ENCODE measurements at places on chromosomes 16 and 17.

- no peak for DNase-seq
Measured at GRCh38 chr16:75660321-75660720, 12.7 kb downstream of the TERF2IP start.

- DNase-seq = no peak
Measured at GRCh38 chr17:58328195-58329034, at the start of gene TSPOAP1. Gene TSPOAP1, minus strand, starts transcription at chr17:58328795. Its CDS starts 875 bp downstream, at chr17:58327920.

- no peak for DNase-seq
Measured at GRCh38 chr17:50152736-50153135, 2.3 kb upstream of the PPP1R9B start.

DNA sequence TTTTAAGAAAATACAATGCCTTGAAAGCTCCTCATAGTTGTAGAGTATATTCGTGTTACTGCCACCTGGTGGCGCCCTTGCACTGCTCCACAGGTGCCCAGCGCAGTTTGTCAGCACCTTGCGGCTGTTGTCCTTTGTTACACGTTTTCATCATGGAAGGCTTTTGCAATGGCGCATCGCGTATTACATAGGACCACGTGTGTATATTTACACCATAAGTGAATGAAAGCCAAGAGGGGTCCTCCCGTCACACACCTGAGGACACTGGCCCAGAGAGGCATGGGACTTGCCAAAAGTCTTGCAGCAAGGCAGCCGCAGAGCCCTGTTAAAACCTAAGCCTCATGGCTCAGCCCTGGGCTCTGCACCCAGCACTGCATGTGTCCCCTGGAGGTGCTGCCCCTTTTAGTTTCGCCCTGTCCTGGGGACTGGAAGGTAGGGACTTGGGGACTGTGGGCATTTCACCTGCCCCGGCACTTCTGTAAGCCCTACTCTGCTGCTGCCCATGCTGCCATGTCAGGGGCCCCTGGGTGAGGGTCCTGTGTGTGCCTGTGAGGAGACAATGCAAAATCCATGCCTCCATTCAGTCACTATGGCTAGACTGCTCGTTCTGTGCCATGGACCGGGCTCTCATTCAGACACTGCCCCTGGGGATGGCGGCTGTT lies 24.3 kb downstream of the POLR3E start:
- DNase-seq = peak; percentile 26

- no peak for DNase-seq
Measured at GRCh38 chr17:62688398-62689160, 61.1 kb downstream of the MRC2 start.
